ENCODE measurements at places on chromosomes 12 and 14. TPM values are rescaled to one million over a fixed set of nuclear protein-coding genes. Genes with fewer than 3 reads are reported as not detected.
A peak's percentile ranks its signal among the peaks of the same experiment; 100 is the strongest.

DNA sequence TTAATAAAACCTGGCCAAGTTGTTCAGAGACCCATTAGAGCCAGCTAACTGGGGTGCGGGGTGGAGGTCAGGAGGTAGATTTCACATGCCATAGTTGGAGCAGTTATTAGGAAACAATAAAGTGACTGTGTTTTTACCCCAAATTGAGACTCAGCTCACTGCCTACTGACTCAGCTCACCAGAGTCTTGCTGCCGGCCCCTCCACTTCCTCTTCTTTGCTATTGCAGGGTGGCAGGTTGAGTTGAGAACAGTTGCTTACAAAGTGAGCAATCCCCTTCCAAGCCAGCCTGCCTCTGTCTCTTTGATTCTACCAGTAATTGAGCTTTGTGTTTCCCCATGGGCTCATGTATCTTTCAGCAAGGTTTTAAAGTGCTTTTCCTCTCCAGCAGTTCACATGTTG lies 12.9 kb downstream of the ST8SIA1 start:
- no peak for DNase-seq

SLC35F4 gene
- total RNA-seq: not detected

CMTM5 gene
- not detected for total RNA-seq

DNA sequence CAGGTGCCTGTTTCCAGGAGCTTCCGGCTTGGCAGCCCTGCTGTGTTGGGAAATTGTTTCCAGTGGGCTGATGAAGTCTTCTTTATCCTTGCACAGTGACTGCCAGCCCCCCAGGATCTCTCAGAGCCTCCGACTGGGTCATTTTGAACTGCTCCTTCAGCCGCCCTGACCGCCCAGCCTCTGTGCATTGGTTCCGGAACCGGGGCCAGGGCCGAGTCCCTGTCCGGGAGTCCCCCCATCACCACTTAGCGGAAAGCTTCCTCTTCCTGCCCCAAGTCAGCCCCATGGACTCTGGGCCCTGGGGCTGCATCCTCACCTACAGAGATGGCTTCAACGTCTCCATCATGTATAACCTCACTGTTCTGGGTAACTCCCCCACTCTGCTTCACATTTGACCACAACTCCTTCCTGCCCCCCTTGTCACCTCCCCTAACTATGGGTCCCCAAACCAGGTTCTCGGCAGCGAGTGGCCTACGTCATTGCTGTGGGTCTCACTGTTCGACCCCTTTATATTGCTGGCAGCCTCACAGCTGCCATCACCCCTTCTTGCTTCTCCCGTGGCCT lies 2.3 kb downstream of the LAG3 start:
- DNase-seq: peak; percentile 68

AICDA gene
- 0.67 TPM for total RNA-seq

DNA sequence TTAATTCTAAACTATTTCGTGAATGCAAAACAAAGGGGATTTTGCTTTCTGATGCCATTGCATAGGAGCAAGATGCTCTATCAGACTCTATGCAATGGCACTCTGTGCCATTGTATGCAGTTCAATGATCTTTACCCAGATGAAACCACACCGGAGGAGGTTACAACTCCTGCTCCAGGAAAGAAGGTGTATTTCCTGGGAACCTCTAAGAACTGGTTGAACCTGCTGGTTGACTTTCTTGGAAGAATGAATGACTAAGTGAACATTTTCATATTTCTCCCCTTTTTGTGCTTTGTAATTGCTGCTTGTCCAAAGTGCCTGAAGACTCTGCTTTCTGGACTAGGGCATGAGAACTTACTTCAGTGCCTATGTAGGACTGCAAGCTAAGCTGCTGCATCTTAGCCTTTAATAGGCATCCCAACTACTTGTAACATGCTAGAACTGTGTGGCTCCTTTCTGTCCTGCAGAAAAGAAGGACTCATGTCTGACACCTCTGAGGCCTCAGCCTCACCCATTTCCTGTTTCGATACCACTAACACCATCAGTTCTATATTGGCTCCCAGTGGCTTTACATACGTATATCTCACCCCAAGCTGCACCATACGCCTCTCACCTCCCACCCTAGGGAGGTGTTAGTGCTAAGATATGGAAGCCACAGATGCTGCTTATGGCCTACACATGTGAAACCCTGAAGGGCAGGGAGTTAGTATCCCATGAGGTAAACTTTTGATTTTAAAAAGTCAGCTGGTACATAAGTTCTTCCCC lies 193.5 kb upstream of the CNOT2 start:
- DNase-seq: peak; percentile 89
